ENCODE measurements at places on chromosomes 12 and 14. TPM values are rescaled to one million over a fixed set of nuclear protein-coding genes. Genes with fewer than 3 reads are reported as not detected.
A peak's percentile ranks its signal among the peaks of the same experiment; 100 is the strongest.

- no peak overlapping the region for H3K4me3 ChIP-seq
- no peaks in the 10 kb centered on the region for H3K27me3 ChIP-seq
- H3K36me3 ChIP-seq, result no peaks in the 10 kb centered on the region
- no peak for DNase-seq
- no peak overlapping the region for H3K27ac ChIP-seq
- no peaks in the 10 kb centered on the region for H3K4me1 ChIP-seq
These were observed 95.0 kb upstream of the CCND2 start for GRCh38 chr12:4178424-4179170.

DNA sequence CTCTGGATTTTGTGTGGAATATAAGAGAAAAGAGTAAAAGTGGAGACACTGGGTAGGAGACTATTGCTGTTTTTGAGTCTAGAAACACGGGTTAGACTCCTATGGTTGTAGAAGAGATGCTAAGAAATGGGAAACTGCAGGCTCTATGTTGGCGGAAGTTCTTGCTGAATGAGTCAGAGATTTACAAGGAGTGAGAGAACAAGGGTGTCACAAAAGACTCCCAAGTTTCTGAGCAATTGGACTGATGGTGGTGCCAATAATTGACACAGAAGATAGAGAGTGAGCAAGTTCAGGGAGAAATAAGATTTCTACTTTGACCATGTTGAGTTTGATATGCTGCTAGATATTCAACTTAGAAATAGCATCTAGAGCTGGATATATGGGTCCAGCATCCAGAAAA, 2.6 kb upstream of the PRKD1 start:
- H3K4me3 ChIP-seq, result no peak overlapping the region
- no peaks in the 10 kb centered on the region for H3K27me3 ChIP-seq
- H3K36me3 ChIP-seq, result no peaks in the 10 kb centered on the region
- H3K4me1 ChIP-seq, result peaks cover 12% of the 10 kb centered on the region
- no peak for DNase-seq

GRCh38 chr14:56199095-56199981, 81.1 kb downstream of the PELI2 start:
- H3K4me1 ChIP-seq, result peaks cover 18% of the 10 kb centered on the region
- no peak for DNase-seq
- H3K27me3 ChIP-seq, result no peaks in the 10 kb centered on the region
- peak overlapping the region; percentile 48 for H3K27ac ChIP-seq
- peak overlapping the region; percentile 20 for H3K4me3 ChIP-seq

- H3K36me3 ChIP-seq, result no peaks in the 10 kb centered on the region
- no peak overlapping the region for H3K27ac ChIP-seq
- H3K4me3 ChIP-seq, result no peak overlapping the region
- H3K27me3 ChIP-seq, result no peaks in the 10 kb centered on the region
- H3K4me1 ChIP-seq, result no peaks in the 10 kb centered on the region
These were observed 533.7 kb downstream of the RPS29 start for GRCh38 chr14:49052521-49052920.

The YY1 gene
- total RNA-seq, result 44.6 TPM

DNA sequence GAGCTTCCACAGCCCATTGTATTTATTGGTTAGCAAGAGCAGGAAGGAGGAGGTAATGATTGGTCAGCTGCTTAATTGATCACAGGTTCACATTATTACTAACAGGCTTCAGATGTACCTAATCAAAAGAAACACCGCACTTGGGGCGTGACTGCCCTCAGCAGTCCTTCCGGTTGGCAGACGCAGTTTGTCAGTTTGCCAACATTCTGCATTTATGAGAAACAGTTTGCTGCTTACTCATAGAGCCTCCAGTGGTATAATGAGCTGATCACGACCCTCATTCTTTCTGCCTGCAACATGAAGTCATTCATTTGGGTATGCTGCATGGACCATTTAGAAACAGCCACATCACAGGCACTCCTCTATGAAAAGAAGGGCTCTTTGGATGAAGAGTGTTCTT, 42.5 kb upstream of the PPM1H start:
- H3K36me3 ChIP-seq, result no peaks in the 10 kb centered on the region
- H3K4me3 ChIP-seq, result no peak overlapping the region
- no peak for DNase-seq
- H3K27ac ChIP-seq, result no peak overlapping the region

- H3K4me1 ChIP-seq, result peaks cover 44% of the 10 kb centered on the region
- no peak for DNase-seq
- H3K4me3 ChIP-seq, result no peak overlapping the region
These were observed 210.1 kb upstream of the EEA1 start for GRCh38 chr12:93139028-93139665.

DNA sequence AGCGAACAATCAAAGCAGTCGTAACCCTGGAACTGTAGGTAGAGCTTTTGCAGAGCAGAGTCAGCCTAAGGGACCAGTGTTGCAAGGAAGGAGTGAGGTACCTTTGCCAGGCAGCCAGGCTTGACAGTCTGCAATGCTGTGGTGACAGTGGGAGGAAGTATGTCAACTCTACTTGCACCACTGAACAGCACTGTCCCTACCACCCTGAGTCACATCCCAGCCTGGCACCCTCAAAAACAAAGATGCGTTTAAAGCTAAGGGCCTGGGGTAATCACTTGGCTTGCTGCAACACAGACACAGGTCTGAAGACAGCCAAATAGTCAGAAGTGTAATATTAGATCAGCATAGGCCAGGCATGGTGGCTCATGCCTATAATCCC, 141.9 kb downstream of the DPF3 start:
- no peak for DNase-seq
- no peaks in the 10 kb centered on the region for H3K36me3 ChIP-seq
- H3K4me3 ChIP-seq, result no peak overlapping the region
- no peak overlapping the region for H3K27ac ChIP-seq

- no peaks in the 10 kb centered on the region for H3K4me1 ChIP-seq
- no peak overlapping the region for H3K27ac ChIP-seq
- no peaks in the 10 kb centered on the region for H3K27me3 ChIP-seq
- H3K36me3 ChIP-seq, result peaks cover 2% of the 10 kb centered on the region
- no peak for DNase-seq
- no peak overlapping the region for H3K4me3 ChIP-seq
These were observed 7.0 kb downstream of the MTHFD1 start for GRCh38 chr14:64394977-64395633.

- H3K4me3 ChIP-seq, result no peak overlapping the region
- no peaks in the 10 kb centered on the region for H3K27me3 ChIP-seq
- DNase-seq, result no peak
These were observed 53.2 kb downstream of the TESC start for GRCh38 chr12:117046011-117046369.

- H3K4me1 ChIP-seq, result no peaks in the 10 kb centered on the region
- no peak for DNase-seq
- no peaks in the 10 kb centered on the region for H3K27me3 ChIP-seq
- H3K27ac ChIP-seq, result no peak overlapping the region
- H3K36me3 ChIP-seq, result no peaks in the 10 kb centered on the region
- no peak overlapping the region for H3K4me3 ChIP-seq
These were observed 22.2 kb upstream of the NAV3 start for GRCh38 chr12:77808534-77808933.

DNA sequence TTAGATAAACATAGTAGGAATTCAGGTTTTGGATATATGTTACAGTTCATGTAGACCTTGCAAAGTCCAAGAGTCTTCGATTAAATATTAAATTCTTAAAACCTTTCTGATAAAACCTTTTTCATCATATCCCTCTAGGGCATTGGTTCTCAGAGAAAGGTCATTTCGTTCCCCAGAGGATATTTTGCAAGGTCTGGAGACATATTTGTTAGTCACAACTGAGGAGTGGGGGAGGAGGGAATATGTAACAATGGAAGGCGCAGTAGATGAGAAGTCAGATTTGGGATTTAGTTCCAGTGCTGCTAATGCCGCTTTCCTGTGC, 5.3 kb downstream of the TMEM253 start:
- peak overlapping the region; percentile 20 for H3K4me3 ChIP-seq
- no peak for DNase-seq
- no peaks in the 10 kb centered on the region for H3K36me3 ChIP-seq
- H3K27me3 ChIP-seq, result no peaks in the 10 kb centered on the region

The TMEM19 gene
- 10.4 TPM for total RNA-seq

- no peak for DNase-seq
- no peaks in the 10 kb centered on the region for H3K27me3 ChIP-seq
- no peaks in the 10 kb centered on the region for H3K36me3 ChIP-seq
- H3K4me3 ChIP-seq, result no peak overlapping the region
- no peak overlapping the region for H3K27ac ChIP-seq
These were observed 57.9 kb downstream of the TXNDC16 start for GRCh38 chr14:52494444-52494843.

DNA sequence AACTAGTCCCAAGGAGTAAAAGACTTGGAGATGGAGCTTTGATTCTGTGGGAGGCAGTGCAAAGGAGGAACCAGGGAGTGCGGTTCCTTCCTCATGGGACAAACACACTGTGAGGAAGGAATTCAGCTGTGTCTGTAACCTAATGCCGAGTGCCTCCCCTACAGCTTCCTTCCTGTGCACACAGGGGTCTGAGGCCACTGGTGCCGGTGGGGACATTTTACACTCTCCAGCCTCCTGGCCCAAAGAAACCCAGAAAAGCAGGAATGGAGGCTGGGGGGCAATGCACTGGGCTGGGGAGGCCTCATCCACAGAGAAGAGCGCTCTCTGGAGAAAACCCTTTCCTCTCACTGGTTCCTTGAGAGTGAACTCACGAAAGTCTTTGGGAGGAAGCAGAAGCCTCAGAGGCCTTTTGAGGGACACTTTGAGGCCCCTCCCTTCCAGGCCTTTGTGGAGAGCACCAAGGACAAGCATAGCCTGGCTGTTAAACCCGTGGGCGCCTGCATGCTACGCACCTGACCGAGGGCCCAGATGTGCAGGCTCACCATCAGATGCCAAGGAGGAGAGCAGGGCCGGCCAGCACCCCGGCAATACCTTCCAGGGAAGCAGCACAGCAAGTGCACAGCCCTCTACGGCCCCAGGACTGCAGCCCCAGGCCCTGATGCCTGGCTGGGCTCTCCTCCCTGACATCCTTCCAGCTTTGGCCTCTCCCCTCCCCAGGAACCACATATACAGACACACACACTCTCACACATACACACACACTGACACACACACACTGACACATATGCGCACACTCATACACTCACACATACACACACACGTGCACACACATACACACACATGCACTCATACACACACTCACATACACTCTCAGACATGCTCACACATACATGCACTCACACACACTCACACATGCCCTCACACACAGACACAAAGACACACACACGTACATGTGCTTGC, 52.0 kb downstream of the NFKBIA start:
- H3K27me3 ChIP-seq, result no peaks in the 10 kb centered on the region
- H3K4me3 ChIP-seq, result no peak overlapping the region
- no peak overlapping the region for H3K27ac ChIP-seq

The ACSM4 gene
- total RNA-seq, result not detected

Data from psoas muscle (tissue), 8 donors.